ENCODE measurements at places on chromosomes 3 and 15.

DNA sequence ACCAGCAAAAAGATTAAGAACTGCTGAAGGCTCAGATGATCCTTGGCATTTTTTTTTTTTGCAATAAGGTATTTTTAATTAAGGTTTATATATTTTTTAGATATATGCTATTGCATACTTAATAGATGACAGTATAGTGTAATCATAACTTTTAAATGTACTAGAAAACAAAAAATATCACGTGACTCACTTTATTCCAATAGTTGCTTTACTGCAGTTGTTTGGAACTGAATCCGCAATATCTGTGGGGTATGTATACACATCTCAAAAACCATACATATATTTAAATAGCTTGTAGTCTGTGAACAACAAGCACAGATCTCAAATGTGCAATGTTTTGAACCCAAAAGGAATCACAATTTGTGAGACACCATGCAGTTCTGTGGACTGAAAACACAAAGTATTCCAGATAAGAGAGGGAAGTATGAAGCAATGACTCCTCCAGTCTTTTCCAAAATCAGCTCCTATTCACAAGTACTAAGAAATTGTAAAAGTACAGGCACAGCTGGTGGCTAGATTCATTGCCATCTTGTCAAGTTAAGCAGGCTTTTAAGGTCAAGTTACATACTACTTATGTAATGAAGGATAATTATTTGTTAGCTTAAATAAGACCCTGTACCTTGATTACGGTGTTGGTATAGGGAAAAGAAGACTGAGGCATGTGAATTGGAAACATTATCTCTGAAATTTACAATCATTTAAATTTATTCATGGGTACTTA is 331.1 kb downstream of the TBC1D5 start:
- no peak for DNase-seq

- no peak for DNase-seq
These were observed 1.4 kb downstream of the MAPK6 start for GRCh38 chr15:52020221-52021085.

DNA sequence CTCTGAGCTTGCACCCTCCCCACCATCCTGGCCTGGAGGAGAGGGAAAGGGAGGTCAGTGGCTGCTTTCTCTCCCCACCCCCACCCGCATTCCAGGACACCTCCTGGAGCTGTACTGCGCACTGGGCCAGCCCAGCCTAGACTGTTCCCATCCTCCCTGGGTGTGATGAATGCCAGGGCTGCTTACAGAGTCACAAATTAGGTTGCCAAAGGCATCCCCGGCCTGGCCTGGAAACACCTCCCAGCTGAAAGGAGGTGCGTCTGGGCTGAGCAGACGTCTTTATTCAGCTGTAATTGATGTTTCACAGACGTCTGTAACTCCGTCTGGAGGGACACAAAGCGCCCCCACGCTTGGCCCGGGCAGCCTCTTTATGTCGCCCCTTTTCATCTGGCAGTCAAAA is 47.6 kb downstream of the RHCG start:
- DNase-seq: no peak

- DNase-seq: no peak
These were observed 108.1 kb upstream of the AADACL2 start for GRCh38 chr3:151625586-151625985.

DNA sequence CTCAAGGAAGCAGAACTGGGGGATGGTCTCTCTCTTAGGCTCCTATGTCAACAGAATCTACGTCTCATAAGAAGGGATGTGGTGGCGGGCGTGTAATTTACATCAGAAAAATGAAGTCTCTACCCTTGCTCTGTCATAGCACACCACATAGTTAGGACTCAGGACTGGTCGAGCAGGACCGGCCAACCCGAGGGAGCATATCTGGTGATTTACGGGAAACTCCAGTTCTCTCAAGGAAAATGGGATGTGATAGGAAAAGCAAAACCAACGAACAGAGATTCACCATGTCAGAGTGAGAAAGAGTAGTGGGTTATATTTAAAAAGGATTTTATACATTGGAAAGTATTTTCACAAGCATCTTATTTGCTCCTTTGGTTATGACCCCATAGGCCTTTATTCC is 54.7 kb downstream of the IGF2BP2 start:
- DNase-seq: no peak

All from CD4-positive, alpha-beta T cell treated with Interferon gamma for 1 hour (primary cell).